ENCODE measurements at places on chromosomes 6 and 20.

DNA sequence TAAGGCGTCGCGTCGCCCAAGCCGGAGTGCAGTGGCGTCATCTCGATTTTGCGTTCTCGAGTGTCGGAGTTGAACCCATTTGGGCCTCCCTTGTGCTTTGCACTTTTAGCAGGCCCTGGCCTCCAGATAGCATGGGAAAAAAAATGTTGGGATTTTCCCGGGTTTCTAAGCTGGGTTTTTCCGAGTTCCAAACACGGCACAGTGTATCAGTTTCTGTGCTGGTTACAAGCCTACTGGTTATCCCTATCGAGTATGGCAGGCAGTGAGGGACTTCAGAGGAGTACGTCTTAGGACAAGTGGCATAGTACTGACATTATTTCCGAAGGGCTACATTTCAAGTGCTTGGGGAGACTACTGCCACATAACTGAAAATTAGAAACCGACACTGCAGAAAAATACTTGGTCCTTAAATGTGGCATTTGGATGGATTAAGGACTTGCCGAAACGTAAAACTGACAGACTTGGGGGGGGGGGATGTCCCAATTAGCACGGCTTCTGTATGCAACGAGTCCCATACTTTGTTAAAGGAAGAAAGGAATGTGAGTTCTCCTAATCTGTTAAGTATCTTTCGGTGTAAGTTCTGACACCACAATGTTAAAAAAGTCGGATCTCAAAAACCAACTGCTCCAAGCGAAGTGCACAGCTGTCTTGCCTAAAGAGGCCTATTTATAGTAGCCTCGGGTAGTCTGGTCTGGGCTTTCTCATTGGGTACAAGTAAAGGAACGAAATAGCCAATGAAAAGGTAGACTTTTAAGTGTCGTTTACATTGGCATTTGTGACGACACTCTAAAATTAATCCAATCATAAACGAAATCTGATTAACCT, 70.2 kb downstream of the HFE start:
- peak; percentile 89 for DNase-seq

- no peak for DNase-seq
These were observed 102.9 kb downstream of the SOBP start for GRCh38 chr6:107592806-107593205.

DNA sequence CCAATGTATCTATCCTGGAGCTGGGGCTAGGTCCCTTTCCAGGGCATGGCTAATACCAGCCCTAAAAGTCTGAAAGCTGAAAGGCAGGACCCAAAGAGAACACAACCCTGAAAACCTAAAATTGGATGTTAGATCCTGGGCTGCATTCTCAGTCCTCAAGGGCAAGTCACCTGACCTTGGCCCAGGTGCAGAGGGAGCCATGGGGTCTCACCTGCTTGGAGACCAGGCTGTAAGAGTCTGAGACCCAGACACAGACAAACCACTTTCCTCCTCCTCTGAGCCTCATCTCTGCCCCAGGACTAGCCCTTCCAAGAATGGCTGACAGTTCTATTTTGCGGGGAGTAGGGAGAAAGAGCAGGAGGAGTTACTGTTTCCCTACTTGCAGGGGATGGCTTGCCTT, 60.0 kb downstream of the EFCAB8 start:
- no peak for DNase-seq

GRCh38 chr6:73108949-73109348, 116.3 kb downstream of the KHDC1L start:
- DNase-seq, result no peak

GRCh38 chr6:75428204-75428603, 65.4 kb downstream of the FILIP1 start:
- DNase-seq, result no peak

DNA sequence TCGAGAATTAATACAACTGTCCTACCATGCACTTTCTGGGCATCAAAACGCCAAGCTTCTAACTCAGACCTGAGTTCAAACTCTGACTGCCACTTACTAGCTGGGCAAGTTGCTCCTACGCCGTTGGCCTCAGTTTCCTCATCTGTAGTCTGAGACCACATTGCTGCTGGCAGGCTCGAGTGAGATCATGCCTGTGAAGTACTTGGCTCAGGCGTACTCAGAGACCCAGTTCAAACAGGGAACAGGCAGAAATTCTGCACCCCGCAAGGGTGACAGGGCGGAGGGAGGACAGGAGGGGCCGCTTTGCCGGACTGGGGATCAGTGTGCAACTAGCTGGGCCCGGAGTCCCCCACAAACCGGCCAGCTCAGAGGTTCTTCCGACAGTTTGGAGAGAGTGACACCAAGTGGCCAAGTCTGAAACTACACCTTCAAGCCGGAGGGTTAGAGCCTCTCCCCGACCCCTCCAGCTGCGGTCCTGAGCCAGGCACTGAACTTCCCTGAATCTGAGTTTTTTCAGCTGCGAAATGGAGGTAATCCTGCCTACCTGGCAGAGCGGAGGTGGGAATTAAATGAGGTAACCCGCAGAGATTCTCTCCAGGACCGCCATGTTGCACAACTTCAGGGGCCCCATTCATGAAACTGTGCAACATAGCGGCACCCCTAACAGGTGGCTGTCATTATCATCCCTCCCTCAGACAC, 46.0 kb upstream of the PTPN1 start:
- DNase-seq, result peak; percentile 67

GRCh38 chr20:11924923-11925322, 7.2 kb downstream of the BTBD3 start:
- DNase-seq, result no peak

GRCh38 chr6:87881342-87881895, 166.2 kb upstream of the SPACA1 start:
- DNase-seq, result no peak

GRCh38 chr20:51637241-51637640, 94.7 kb upstream of the NFATC2 start:
- DNase-seq, result no peak

GRCh38 chr6:167660944-167661551, 165.7 kb upstream of the AFDN start:
- DNase-seq, result no peak

DNA sequence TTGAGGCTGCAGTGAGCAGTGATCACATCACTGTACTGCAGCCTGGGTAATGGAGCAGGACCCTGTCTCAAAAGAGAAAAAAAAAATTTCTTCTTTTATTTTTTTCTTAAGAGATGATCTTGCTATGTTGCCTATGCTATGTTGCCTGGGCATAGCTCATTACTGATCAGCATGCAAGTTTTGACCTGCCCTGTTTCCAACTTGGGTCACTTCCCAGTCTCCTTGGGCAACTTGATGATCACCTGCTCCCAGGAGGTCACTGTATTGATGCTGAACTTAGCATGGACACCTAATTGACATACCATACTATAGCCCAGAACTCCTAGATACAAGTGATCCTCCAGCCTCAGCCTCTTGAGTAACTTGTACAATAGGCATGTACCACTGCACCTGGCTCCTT, 30.7 kb upstream of the NANP start:
- no peak for DNase-seq

- no peak for DNase-seq
These were observed 71.3 kb upstream of the IYD start for GRCh38 chr6:150297327-150298029.

GRCh38 chr20:24961384-24962181, 12.5 kb downstream of the CST7 start:
- no peak for DNase-seq

DNA sequence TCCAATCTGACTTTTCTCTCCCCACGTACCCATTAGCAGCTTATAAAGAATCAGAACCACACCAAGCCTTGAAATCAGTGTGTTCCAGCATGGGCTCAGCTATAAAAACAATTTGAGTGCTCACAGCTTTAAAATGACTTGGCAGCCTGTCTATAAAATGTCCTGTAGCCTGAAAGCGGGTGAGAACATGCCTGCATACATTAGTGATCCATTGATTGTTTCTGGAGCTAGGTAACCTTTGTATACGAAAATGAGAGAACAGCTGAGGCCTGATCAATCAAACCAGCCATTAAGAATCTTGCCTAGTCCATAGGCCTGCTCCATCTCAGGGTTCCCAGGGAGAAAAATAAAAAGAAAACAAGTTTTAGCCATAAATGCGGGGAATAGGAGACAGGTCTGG, 245.8 kb upstream of the SULF2 start:
- DNase-seq, result no peak

DNA sequence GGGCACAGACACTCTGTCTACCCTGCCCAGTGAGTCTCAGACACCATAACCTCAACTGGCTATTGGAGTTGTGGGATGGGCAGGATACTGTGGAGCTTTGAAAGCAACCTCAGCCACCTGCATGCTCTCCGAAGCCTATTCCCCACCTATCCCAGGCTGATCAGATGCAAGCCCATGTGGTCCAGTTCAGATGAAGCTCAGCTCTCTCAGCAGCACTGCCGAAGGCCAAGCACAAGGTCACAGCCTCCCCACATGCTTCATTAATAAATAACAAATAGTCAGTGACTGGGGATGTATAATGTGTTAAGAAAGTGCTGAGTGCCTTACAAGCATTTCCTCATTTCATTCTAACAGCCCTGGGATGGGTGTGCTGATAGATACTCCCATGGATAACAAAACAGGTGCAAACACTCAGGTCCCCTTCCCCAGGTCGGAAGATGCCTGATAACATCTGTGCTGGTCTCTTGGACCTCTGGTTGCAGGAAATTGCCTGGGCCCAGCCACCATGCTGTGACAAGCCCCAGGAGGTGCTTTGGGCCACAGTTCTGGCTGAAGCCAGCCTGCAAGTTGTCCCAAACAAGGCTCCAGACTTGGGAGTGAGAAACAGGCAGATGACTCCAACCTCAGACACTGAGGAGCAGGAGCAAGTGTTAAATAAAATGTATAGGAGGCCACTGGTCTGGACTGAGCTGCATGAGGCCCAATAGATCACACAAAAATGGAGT, 3.7 kb downstream of the ACSS1 start:
- DNase-seq, result no peak

DNA sequence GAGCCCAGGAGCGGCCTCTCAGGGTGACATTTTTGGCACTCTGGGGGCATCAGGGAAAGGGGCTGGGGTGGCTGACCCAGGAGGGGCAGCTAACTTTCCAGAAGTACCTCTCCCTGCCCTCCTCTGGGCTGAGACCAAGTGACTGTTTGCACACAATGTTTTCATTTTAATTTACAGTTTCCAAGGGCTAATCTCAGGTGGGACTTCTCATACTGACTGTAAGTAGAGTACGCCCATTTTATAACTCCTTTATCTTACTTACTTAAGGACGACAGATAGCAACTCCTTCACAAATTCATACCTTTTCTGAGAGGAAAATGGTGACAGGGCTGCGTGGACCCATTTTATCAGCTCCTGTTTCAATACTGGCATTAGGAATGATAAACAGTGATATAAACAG, 172.9 kb upstream of the EXOC2 start:
- no peak for DNase-seq

- no peak for DNase-seq
These were observed 21.7 kb downstream of the VPS52 start for GRCh38 chr6:33249732-33250630.

DNA sequence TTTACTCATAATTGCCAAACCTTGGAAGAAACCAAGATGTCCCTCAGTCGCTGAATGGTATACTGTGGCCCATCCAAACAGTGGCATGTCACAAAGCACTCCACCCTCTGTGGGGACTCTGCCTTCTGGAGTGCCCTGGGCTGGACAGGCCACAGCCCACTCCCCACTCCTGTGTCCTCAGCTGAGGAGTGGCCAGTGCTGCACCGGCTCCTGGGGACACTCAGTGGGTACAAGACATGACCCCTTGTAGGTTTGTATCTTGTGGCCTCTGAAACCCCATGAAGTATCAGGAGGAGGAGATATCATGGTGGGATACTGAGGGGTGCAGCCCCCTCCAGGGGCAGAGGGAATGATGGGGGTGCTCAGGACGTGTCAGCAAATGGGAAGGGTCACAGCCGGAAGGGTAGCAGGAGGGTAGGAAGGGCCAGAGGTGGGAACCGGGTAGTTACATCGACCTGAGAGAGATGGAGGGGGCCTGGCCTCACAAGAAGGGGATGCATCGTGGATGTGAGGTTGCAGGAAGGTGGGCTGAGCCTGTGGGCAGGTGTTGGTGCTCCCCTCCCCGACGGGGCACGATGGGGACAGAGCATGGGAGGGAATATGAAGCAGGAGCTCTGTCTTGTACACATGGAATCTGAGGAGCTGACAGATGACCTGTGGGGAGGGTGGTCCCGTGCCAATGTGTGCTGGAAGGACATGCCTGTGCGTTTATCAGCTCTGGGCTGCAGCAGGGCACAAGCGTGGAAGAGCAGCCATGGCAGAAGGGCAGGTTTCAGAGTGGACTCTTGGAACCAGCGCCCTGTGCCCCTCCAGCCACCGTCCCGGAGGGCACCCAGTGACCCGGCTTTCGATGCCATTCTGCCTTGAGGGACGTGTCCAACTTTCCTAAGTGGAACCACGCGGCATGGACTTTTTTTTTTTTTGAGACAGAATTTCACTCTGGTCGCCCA, 11.9 kb upstream of the HELZ2 start:
- no peak for DNase-seq

GRCh38 chr20:19711126-19711525, 46.9 kb upstream of the RIN2 start:
- no peak for DNase-seq
